NCI-H2081 (cell line): ENCODE measurements at places on chromosomes 12 and 14.

- DNase-seq: no peak
These were observed 9.9 kb downstream of the SAV1 start for GRCh38 chr14:50658203-50658602.

DNA sequence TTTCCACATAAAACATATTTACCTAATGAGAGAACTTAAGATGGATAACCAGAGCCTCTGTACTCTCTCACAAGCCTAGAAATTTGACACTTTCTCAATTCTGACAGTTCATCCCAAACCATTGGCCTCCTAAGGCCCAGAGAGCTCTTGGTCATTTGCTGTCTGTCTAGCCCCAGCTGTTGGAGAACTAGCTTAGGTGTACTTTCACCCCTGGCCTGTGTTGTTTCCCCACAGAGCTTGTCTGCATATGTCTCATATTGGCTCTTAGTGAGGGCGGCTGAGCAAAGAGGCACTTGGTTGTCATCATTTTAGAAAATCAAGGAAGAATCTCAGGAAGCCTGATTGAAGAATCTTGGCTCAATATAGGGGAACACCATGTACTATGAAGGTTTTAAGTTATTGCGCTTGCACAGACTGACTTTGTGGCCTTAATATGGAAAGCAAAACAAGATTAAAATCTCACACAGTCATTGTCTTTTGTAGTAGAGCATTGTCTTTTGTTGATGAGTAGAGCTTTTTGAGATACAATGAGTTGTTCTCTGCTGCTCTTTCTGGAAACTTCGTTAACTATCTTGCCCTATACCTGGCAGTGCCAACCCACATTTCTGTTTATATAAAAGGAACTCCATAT is 324.6 kb downstream of the RAD51B start:
- DNase-seq: no peak

DNA sequence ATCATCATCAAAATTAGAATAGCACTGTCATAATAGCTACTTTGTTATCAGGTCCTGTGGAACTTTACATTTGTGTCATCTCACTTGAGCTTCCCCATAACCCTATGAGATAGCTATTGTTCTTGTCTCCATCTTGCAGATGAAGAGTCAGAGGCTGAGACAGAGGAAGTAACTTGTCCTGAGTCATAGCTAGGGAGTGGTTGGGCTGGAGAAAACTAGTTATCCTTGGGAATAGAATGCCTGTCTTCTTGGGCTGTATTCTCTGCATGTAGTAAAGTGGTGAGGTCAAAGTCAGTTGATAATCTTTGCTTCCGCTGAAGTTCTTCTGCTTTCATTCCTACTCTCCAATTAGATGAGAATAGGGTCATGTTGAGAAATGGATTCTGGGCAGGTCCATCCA is 117.0 kb downstream of the SMOC1 start:
- DNase-seq: no peak

DNA sequence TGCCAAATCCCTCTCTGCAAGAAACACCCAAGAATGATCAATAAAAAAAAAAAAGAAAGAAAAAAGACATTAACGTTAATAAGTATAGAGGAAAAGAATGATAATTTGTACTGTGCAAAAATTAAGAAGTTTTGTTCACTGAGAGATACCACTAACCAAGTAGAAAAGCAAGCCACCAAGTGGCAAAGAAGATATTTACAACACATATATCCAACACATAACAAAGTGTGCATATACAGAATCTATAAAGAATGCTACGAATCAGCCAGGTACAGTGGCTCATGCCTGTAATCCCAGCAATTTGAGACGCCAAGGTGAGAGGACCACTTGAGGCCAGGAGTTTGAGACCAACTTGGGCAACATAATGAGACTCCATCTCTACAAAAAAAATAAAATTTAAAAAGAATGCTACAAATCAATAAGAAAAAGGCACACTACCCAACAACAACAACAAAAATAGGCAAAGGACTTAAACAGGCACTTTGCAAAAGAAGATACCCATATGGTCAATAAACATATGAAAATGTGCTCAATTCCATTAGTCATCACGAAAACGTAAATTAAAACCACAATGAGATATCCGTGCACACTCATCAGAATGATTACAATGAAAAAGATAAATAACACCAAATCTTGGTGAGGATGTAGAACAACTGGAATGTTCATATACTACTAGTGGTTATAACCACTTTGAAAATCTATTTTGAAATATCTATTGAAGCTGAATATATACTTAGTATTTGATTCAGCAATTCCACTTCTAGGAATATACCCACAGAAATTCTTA is 19.8 kb downstream of the GALNT4 start:
- DNase-seq: no peak

- DNase-seq: no peak
These were observed 125.0 kb downstream of the RAD51B start for GRCh38 chr14:67944605-67945004.

DNA sequence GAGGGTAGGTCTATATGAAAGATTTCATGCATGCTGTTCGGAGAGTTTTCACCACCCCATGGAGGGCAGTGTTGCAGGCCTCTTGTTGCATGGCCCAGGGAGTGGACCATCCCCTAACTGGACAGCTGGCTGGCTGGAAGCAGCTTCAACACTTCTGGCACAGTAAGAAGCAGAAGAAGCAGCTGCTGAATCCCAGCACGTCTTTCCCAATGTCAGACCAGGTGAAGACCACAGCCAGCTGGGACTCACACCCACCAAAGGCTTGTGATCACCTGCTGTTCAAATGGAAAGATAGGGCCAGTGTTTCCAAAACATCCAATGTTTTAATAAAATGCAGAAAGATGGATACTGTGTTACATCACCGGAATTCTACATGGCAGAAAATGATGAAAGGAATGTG is 1423.6 kb downstream of the AACS start:
- no peak for DNase-seq

- DNase-seq: no peak
These were observed 16.8 kb downstream of the GALNT6 start for GRCh38 chr12:51374361-51374760.

- no peak for DNase-seq
These were observed 15.8 kb upstream of the OAS2 start for GRCh38 chr12:112962561-112962960.

DNA sequence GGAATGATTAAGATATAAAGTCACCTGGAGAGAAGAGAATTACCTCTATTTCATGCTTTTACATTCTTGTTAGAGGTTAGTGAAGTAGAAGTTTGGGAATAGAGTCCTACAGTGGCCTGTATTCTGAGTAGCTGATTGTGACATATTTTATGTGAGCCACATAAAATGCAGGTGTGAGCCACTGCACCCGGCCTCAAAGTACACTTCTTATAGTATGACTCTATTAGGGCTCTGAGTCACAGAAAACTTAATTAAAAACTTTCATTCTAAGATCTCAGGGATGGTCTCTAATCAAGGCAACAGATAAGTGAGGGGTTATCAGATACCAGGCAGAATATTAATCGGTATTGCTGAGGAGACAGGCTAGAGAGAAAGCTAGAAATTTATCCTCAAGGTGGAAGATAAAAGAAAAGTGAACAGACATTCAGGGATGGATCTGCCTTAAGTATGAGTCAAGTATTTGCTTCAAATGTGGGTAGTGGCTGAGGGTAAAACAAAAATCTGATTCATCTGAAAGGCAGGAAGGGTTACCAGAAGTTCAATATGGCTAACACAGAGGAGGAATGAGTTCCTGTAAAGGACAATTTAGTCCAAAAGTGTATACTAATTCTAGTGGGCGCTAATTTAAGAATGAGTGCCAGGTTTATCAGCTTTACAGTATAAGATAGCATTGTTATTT is 5.5 kb upstream of the G2E3 start:
- no peak for DNase-seq

- DNase-seq: no peak
These were observed 190.0 kb upstream of the BMP4 start for GRCh38 chr14:54146601-54147000.
